ENCODE measurements at places on chromosomes 5 and 9.

DNA sequence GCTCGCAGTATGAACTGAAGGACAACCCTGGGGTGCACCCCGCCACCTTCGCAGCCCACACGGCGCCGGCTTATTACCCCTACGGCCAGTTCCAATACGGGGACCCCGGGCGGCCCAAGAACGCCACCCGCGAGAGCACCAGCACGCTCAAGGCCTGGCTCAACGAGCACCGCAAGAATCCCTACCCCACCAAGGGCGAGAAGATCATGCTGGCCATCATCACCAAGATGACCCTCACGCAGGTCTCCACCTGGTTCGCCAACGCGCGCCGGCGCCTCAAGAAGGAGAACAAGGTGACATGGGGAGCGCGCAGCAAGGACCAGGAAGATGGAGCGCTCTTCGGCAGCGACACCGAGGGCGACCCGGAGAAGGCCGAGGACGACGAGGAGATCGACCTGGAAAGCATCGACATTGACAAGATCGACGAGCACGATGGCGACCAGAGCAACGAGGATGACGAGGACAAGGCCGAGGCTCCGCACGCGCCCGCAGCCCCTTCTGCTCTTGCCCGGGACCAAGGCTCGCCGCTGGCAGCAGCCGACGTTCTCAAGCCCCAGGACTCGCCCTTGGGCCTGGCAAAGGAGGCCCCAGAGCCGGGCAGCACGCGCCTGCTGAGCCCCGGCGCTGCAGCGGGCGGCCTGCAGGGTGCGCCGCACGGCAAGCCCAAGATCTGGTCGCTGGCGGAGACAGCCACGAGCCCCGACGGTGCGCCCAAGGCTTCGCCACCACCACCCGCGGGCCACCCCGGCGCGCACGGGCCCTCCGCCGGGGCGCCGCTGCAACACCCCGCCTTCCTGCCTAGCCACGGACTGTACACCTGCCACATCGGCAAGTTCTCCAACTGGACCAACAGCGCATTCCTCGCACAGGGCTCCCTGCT lies 3.8 kb downstream of the IRX1 start:
- DNase-seq, result no peak

DNA sequence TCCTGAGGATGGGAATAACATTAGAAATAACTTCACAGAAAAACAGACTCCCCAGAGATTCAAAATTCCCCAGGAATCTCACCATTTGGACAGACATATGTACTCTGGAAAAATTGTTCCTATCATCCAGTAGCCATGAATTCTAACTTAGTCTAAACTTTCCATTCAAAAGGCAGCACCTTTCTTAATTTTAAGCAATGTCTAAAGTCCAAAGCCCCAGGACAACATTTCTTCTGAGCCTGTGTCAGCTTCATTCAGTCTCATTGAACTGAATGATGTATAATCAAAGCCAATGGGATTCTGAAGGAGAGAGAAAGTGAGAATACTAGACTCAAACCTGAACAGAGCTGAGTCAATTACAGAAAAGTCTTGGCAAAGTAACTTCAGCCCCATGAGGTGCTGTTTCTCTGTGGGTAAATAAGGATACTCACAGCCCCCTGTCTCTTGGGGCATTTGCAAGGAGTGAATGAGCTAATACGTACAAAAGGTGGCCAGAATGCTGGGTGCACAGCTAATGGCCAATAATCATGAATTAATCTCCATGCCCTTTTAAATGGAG lies 140.6 kb downstream of the SEMA5A start:
- no peak for DNase-seq

DNA sequence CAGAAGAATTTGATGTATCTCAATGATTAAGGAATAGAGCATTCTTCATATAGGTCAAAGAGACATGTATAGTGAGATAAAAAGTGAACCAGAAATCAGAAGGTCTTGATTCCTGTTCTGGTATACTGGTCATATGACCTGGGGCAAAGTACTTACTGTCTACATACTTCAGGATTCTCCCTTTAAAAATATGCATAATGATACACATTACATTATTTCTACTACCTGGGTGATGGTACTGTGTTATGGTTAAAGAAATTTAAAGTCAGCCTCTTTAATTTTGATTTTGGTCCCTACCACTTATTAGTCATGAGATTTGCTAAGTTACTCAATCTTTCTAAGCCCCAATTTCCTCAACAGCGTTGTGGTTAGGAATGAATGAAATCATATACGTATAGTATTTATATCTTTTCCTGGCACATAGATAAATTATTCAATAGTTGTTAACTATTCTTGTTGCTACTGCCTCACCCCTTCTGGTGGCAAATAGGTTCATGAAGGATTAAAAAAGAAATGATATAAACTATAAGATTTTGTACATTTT lies 984.1 kb downstream of the TLE4 start:
- DNase-seq, result no peak

- DNase-seq, result no peak
Observed at GRCh38 chr9:18756712-18757125, 276.3 kb downstream of the SAXO1 start.

GRCh38 chr9:91303741-91304415 lies 57.8 kb downstream of the AUH start:
- no peak for DNase-seq

DNA sequence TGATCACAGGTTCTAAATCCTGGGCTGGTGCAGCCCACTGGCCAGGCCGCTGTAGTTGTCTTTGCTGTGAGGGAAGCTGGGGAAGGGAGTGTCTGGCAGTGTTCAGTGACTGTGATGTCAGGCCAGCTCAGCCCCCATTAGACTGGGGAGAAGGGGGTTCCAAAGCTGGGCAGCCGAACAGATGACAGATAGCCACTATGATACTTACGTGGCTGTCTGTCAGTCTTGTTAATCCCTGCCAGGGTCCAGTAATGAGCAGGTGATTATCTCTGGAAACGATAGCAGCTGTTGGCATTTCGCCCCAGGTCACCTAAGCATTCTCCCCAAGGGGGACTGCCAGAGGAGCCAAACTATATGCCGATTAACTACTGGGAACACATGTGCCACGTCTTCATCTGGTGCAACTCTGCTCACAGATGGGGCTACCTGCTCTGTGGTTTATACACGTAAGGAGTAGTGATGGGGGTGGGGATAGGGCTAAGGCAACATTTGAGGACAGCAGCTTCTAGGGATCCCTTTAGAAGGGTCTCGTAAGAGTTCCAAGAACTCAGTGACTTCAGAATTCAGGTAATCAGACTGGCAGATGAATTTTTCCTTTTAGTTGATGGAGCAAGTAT lies 396.3 kb downstream of the KDM4C start:
- DNase-seq, result no peak

DNA sequence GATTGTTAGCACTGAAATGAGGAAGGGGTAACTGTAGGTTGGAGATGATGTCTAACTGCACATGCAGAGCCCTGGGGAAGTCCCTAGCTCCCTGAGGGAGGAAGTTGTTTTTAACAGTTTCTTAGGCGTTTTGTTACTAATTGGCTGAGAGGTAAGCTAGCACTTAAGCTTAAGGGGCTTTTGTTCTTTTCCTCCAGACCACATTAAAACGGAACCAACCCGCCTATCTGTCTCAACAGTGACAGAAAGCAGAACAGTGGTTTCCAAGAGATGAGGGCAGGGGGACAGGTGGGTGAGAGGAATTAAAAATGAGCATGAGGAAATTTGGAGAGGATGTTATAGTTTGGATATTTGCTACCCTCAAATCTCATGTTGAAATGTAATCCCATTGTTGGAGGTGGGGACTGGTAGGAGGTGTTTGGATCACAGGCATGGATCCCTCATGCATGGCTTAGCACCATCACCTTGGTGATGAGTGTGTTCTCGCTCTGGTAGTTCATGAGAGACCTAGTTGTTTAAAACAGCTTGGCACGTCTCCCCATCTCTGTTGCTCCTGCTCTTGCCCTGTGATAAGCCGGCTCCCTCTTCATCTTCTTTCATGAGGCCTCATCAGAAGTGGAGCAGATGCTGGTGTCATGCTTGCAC lies 38.9 kb downstream of the LYRM7 start:
- peak; percentile 87 for DNase-seq

- DNase-seq, result peak; percentile 10
Observed at GRCh38 chr9:124122813-124123462, 111.4 kb downstream of the LHX2 start.

DNA sequence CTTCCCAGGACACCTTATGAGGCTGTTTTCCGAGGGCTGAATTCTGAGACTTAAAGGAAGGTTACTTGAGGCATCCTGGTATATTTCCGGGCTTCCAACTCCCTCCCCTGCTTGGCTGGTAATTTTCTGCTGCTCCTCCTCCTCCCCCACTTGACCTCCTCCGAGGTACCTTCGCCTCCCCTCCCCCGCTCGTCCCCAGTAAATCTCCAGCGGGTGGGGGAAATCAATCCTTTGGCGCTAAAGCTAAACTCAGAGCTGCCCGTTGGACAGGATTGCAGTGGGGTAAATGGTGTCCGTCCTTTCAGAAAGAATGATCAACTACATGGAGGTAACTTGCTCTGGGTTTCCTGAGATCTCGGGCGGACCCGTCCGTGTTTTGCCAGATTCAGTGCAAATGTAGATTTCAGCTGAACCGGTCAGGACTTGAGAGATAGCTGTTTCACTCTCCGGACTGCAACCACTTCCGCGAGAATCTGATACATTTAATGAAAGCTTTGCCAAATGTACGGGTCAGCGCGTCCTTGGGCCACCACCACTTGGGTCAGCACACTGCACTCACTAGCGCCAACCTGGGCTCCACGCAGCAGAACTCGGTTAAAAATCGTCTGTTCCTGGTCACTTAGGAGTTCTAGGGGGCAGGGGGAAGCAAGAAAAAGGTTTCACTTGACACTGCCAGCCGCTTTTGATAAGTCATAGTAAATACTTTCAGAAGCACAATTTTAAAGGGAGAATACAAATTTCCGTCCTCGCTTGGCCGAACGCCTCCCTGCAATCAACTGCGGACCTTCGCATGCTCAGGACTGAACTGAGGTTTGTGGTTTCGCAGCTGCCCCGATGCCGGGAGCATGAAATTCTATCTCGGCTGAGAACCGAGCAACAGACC lies 4.6 kb upstream of the ISL1 start:
- DNase-seq, result no peak

All from suppressor macrophage treated with lipopolysaccharide for 4 hours (primary cell).